Activated CD4-positive, CD25-positive, alpha-beta regulatory T cell treated with anti-CD3 and anti-CD28 coated beads, Interleukin-2, amount 50 U/mL, for 24 hours (primary cell): ENCODE measurements at places on chromosomes 4 and X.
A peak's percentile ranks its signal among the peaks of the same experiment; 100 is the strongest.

DNA sequence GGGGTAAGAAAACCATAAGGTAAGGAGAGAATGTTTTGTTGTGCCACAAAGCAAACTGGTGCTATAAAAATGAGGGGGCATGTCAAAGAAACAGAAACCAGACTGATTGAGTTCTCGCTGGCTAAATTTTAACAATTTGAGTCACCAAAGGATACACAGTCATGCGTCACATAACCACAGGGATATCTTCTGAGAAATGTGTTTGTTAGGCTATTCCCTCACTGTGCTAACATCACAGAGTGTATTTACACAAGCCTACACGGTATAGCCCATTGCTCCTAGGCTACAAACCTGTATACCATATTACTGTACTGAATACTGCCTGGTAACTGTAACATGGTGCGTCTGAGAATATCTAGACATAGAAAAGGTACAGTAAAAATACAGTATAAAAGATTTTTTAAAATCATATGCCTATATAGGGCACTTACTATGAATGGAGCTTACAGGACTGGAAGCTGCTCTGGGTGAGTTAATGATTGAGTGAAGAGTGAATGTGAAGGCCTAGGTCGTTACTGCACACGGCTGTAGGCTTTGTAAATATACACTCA is 50.1 kb downstream of the FBXW7 start:
- ATAC-seq = peak; percentile 100

- ATAC-seq = no peak
Observed at GRCh38 chr4:148716431-148717052, 274.3 kb upstream of the NR3C2 start.

- ATAC-seq = no peak
Observed at GRCh38 chr4:59637596-59637995, 1562.5 kb upstream of the ADGRL3 start.

GRCh38 chr4:93475730-93476129 is 352.8 kb upstream of the ATOH1 start:
- no peak for ATAC-seq

DNA sequence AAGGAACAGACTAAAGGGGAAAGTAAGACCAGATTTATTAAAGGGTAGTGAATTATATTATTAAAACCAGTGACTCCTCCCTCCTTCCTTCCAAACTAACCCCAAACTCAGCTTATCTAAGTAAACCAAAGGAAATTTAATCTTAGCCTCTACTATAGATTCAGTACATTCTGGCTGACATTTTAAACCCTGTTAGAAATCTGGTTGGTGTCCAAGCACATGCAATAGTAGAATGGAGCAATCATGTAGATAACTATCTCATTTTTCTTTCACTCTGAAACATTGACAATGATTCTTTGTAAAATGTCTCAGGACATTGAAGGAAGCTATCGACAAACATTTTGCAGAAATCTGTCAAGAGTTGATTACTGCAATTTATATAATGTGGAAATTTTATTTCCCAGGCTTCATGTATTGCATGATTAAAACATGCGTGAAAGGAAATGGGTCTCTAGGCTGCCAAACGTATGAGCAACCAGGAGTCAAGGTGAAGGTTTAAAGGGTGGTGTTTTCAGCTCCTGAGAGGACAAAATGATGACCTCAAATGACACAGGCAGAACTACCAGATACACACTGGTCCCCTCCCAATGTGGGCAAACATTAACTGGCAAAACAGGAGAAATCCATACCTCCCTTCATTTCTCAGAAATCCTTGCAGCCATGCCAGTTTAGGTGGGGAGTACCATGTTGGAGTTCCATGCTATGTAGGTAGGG is 58.2 kb upstream of the RBM47 start:
- ATAC-seq = no peak

GRCh38 chr4:1209821-1210220 is 37.4 kb upstream of the SPON2 start:
- ATAC-seq = no peak
